ENCODE measurements at places on chromosomes 3 and 15. TPM values are rescaled to one million over a fixed set of nuclear protein-coding genes. Genes with fewer than 3 reads are reported as not detected.

Gene LRRC49
- total RNA-seq: 12.5 TPM

Gene CACNA2D2
- not detected for total RNA-seq

Gene TAGLN3
- total RNA-seq: 1.1 TPM

Gene ZNF860
- total RNA-seq: 1.9 TPM

Gene STAC
- 7.7 TPM for total RNA-seq

Gene LMCD1
- total RNA-seq: 91.1 TPM
